ENCODE measurements at places on chromosomes 11 and 22.
A peak's percentile ranks its signal among the peaks of the same experiment; 100 is the strongest.

DNA sequence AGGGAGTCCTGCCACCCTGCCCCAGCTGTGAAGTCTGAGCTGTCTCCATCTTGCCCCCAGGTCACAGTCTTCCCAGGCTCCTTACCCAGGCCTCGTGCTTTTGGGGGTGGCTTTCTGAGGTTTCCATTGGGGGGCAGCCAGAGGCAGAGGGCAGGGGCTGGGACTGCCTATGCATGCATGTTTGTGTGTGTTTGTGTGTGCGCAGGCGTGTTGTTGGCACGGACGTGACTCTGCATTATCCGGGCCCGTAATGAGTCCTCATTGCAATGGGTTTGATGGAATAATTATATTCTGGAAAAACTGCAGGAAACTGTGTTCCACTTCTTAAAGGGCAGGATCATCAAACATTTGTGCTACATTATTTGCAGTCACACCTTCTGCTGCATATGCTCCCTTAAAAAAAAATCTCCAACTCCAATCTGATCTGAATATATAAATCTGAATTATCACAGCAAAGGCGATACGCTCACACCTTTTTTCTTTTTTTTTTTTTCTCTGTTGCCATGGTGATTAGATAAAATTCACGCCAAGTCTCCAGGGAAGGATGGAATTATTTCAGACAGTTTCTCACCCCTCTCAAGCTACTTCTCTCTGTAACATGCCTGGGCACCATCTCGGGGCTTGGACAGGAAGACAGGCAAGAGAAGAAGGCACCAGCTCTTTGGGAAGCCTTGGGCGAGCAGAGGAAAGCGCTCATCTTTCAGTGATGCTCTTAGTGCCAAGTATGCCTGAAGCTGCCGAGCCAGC, 45.9 kb downstream of the DSCAML1 start:
- no peak for DNase-seq

GRCh38 chr22:27581688-27582087, 219.9 kb downstream of the MN1 start:
- no peak for DNase-seq

DNA sequence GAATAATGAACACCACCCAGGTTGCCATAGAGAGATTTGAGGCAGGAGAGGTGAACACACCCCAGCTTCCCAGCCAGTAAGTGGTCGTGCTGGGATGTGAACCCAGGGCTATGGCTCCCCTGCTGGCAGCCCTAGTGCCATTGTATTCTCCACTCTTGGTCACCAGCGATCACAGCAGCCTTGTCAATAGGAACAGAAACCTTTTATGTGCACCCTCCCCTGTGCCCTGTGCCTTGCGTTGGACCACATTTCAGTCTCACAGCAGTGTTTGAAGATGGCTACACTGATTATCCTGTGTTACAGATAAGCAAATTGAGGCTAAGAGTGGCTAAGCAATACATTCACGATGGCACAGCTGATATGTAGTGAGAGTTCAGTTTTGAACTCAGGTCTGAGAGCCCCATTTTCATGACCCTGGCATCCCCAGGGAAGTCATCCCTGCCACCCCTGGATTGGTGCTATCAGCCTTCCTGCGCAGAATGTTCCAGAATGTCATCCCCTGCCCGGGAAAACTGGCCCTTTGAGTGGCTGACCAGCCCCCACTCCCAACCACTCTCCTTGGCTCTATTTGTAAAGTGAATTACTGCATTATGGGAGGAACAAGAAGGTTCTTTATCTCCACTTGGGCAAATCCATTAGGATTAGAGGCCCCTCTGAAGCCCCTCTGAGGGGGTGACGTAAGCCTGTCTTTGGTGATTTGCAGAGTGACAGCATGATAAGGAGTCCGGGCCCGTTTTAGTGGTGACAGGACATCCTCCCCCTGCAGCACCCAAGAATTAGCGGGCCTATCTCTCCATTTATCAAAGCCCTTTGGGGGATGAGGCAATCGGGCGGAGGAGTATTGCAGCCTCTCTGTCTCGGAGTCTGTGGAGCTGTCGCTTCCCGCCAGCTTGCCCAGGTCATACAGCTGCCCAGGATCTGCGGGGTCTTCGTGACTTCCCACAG, 30.9 kb downstream of the SMIM38 start:
- no peak for DNase-seq

- DNase-seq: no peak
These were observed 197.5 kb downstream of the C11orf87 start for GRCh38 chr11:109619498-109619897.

DNA sequence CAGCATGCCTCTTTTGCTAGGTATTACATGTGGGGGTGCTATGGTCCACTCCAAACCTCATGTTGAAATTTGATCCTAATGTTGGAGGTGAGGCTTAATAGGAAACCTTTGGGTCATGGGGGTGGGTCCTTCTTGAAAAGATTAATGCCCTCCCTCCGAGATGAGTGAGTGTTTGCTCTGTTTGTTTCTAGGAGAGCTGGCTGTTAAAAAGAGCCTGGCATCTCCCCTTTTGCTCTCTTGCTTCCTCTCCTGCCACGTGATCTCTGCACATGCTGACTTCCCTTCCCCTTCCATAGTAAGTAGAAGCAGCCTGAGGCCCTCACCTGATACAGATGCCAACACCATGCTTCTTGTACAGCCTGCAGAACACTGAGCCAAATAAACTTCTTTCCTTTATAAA, 104.5 kb downstream of the FAT3 start:
- DNase-seq: no peak

- peak; percentile 91 for DNase-seq
These were observed 3.9 kb upstream of the TRIM34 start for GRCh38 chr11:5620651-5621521.

- DNase-seq: no peak
These were observed 8.0 kb downstream of the GLB1L2 start for GRCh38 chr11:134339756-134340155.

GRCh38 chr22:46079861-46080821, 70.2 kb upstream of the PPARA start:
- DNase-seq: peak; percentile 93

- no peak for DNase-seq
These were observed 13.8 kb upstream of the TEF start for GRCh38 chr22:41367680-41368542.

DNA sequence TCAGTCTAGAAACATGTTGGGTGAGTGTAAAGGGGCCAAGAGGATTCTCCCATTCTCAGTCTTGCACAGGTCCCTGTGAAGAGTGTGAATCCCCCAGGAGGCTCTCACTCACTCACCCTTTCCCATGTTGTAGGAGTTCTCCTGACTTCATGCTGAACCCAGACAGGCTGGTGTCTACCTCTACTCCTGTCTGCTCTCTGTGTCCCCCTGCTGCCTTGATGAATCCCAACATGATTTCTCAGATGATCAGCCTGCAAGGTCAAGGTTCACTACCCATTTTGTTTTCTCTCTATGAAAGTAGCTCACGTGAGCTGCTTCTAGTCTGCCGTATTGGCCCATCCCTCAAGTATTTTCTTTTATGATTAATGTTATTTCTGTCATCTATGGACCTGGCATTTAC, 500.6 kb downstream of the ETS1 start:
- no peak for DNase-seq

- DNase-seq: no peak
These were observed 135.1 kb upstream of the TTC12 start for GRCh38 chr11:113179181-113179704.

GRCh38 chr11:123228496-123229163, 33.6 kb upstream of the CLMP start:
- no peak for DNase-seq

GRCh38 chr22:41957941-41958556, 6.1 kb downstream of the SMIM45 start:
- DNase-seq: no peak

DNA sequence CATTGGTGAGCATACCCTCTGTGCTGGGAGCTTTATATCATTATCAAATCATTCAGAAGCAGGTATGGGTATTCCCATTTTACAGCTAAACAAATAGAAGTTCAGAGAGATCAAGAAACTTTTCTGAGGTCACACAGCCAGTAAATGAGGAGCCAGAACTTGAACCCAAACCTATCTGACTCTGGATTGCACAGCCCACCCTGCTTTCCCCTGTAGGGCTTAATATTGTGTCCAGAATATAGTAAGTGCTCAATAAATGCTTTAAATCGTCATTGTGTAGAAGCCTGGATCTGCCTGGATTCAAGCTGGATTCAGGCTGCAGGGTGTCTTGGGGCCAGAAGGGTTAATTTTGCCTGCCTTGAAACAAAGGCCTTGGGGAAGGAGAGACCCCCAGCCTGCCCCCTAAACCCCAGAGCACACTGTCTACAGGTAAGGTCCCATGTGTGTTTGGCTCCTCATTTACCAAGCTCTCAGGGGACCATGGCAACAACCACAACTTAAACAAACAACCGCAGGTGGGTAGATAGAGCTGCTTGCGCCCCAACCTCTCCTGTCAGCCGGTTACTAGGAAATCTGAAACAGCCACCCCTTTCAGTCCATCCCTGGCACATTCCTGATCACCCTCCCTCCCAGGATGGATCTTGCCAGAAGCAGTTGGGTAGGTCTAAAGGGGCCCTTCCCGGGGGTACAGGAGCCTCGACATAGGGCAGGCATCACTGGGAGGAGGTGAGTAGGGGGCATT, 3.0 kb upstream of the SEC14L3 start:
- DNase-seq: no peak

- DNase-seq: no peak
These were observed 4.7 kb upstream of the SLC22A12 start for GRCh38 chr11:64586366-64586765.

GRCh38 chr22:37330200-37331033, 48.1 kb downstream of the CYTH4 start:
- peak; percentile 79 for DNase-seq

- no peak for DNase-seq
These were observed 3.9 kb downstream of the ATF4 start for GRCh38 chr22:39524089-39524752.

- no peak for DNase-seq
These were observed 312.3 kb downstream of the MN1 start for GRCh38 chr22:27489178-27489675.

GRCh38 chr11:115219376-115219775, 284.8 kb downstream of the CADM1 start:
- DNase-seq: no peak

- peak; percentile 81 for DNase-seq
These were observed 27.2 kb upstream of the SMPD1 start for GRCh38 chr11:6362873-6363678.

DNA sequence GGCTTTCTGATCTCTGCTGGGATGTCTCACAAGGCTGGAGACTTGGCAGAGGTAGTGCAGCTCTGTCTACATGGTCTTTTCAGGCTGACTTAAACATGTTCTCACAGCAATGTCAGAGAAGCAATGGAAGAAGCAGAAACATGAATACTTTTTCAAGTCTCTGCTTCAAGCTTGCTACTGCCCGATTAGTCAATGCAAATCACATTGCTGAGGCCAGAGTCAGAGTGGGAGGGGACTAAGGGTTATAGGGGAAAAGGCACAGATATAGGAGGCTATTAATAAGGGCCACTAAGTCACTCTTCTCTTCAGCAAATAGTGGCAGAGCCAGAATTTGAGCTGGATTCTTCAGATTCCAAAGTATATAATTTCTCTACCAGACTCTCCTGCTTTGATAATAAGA, 390.5 kb downstream of the TMEM135 start:
- no peak for DNase-seq
